Mesenteric fat pad (tissue), 1 donor: ENCODE measurements at places on chromosomes 4 and X. TPM values are rescaled to one million over a fixed set of nuclear protein-coding genes. Genes with fewer than 3 reads are reported as not detected.

- no peak for DNase-seq
These were observed 152.6 kb downstream of the AFAP1 start for GRCh38 chr4:7787067-7787466.

GRCh38 chrX:93319609-93320008 lies 353.8 kb downstream of the NAP1L3 start:
- DNase-seq: no peak

GRCh38 chr4:173367285-173367684 lies 3.5 kb upstream of the SAP30 start:
- no peak for DNase-seq

DNA sequence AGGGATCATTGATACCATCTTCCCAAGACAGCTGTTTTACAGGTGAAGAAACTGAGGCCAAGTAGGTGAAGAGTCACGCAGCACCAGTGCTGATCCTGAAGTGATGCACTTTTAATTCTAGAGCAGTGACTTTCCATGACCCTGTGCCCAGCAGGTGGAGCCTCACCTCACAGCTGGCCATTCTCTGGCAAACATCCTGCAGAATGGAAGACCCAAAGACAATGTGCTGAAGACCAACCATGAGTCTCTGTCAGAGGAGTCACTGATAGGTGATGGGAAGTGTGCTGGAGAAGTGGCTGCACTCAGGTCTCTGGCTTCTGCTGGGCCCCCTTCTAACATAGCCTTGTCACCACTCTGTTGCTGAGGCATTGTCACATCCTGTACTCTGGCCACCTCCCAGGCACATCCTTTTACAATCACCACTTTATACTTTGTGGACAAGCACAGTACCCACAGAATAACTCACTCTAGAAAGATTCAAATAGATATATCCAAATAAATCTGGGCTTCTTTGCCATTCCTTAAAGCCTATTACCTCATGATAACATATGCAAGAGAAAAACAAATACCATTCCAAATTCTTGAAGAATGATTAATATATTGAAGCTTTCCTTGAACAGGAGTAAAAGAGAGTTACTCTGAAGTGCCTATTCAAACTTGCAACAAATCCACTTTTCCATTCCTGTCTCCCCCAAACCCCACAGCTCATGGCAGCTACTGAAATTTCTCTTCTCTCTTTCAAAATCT lies 64.1 kb upstream of the SCOC start:
- DNase-seq: no peak

DNA sequence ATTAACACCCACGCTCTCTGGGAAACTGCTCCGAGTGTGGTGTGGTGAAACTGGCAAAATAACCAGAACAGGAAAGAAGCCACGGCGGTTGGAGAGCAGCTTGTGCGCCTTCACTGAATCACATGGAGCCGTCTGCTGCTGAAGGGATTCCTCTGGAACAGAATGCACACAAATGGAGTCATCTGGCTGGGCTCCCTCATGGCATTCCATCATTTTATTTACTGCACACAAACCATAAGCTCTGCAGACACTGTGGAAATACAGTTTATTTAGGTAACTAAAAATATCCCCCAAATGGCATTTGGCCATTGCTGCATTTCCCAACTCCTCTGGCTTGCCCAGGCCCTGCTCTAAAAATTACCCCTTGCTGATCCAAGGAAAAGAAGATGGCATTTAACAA lies 187.0 kb upstream of the S100G start:
- no peak for DNase-seq

- no peak for DNase-seq
These were observed 133.4 kb downstream of the ATG4A start for GRCh38 chrX:108224727-108225621.

DNA sequence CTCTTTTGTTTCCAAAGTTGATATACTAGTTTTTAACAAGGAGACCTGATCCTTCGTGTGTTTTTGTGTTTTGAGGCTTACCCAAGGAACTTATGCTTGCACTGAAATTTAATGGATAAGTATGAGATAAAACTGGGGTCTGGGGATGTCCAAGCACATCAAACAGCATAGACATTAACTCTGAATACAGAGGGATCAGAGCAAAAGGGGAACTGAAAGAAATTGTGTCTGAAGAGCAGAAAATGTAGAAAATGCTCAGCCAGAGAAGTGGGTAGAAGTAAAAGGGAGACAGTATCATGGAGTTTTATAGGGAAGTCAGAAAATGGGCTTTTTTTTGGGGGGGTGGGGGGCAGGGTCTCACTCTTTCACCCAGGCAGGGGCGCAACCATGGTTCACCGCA lies 695.4 kb downstream of the ARAP2 start:
- DNase-seq: no peak

- DNase-seq: no peak
These were observed 91.6 kb downstream of the APBB2 start for GRCh38 chr4:41122775-41123174.

DNA sequence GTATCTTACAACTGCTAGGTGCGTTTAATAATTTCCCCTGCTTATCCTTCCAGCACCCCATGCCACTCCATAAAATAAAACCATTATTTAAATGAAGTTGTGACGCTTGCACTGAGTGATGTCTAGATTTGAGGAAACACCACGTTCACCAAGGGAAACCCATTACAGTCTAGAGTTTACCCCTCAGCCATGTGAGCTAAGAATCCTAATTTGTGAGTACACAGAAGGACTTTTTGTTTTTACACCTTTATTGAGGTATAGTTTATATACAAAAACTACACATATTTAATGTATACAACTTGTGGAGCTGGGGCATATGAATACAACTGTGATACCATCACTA lies 326.8 kb downstream of the RAPGEF2 start:
- DNase-seq: no peak

The SHISA3 gene
- total RNA-seq: 0.48 TPM

DNA sequence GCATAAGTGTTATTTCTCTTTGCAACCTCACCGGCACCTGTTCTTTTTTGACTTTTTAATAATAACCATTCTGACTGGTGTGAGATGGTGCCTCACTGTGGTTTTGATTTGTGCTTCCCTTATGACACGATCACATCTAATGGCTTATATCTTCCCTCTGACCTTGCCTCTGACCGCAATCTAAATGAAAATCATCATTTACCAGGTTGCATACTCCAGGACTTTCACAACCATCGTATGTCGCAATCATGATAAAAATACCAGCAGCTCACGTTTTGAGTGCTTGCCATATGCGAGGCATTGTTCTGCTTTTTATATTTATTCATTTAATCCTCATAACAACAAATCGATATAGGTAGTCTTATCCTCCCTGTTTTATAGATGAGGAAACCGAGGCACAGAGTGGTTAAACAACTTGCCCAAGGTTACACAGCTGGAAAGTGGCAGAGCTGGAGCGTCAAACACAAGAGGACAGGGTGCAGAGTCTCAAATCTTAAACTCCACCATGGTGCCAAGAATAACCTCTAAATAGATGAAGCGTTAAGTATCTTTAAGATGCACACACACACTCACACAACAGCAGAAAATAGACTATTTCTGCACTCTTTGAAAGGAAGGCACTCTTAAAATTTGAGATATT lies 102.2 kb downstream of the SEL1L3 start:
- DNase-seq: no peak

DNA sequence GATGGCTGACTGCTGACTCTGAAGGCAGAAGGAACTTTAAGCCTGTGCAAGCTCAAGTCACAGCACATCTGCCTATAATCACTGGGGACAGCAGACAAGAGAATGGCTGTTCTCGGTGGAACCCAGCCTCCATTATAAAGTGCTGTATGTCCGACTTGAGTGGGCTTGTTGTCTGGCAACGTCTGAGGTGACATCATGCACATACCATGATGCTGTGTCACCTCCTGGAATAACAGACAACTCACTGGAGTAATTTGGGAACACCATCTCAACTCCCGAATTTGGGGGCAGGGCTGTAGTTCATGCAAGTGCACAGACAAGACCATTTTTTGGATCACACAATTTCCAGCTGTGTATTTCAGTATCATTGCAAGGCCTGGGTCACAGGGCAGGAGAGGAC lies 59.8 kb upstream of the GPM6B start:
- no peak for DNase-seq

GRCh38 chr4:155681886-155682285 lies 15.2 kb downstream of the GUCY1A1 start:
- DNase-seq: no peak

DNA sequence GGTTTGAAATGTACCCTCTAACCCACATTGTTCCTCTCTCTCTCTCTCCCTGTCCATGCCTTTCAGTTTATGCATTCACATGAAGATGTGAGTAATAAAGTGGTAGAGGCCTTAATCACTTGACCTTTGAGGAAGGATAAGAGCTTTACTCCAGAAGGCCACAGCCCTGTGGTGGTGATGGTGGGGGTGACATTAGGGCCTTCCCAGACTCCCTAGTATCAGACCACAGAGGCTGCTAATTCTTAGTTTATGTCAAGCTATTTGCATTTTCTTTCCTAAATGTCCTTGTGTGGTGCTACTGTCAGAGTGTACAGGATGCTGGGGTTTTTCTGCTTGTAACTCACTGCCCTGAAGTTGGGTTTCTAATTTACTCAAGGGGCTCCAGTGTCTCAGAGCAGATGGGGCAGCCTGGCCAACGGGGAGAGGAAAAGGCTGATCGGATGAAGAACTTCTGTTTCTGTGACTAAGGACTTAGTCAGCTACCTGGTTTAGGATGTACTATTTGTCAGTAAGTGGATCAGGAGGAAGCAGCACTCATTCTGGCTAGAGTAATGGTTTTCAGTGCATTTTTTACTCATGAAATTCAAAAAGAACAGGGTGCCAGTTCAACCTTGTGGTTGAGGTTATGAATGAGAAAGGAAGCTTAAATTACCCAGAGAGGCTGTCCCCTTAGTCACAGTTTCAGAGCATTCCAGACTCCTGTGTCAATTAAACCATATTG lies 509.6 kb upstream of the DIPK2B start:
- no peak for DNase-seq

DNA sequence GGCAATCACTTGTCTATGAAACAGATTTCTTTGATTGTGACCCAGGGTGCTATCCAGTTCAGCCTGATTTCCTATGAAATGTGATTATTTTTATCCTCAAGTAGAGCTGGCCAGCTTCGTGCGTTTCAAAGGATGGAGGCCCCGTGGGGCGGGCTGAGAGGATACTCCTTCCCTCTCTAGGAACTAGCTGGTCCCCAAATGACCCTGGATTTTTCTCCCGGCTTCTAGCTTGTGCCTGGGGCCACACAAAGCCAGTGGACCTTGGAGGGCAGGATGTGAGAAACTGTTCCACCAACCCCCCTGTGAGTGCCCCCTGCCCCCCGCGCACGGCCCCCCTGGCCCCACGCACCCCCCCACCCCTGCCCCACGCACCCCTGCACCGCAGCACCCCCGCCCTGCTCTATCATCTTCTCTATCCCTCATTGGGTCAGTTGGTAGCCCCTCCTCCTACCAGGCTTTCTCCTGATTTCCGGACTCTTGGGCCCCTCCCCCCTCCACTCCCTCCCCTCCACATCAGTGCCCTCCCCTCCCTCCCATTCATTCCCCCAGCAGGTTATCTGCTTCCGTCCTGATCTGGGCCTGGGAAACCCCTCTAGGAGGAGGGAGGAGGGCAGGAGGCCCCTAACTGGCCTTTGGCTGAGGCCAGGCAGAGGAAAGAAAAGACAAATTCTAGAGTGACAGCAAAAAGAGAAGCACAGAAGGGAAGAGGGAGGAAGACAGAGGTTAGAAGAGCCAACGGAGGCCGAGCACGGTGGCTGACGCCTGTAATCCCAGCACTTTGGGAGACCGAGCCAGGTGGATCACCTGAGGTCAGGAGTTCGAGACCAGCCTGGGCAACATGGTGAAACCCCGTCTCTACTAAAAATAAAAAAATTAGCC lies 3.3 kb downstream of the XPNPEP2 start:
- no peak for DNase-seq

The SULT1B1 gene
- total RNA-seq: 5.4 TPM
